Suppressor macrophage treated with lipopolysaccharide for 1 hour (primary cell): ENCODE measurements at places on chromosomes 16 and 17.

GRCh38 chr17:8015957-8016631 is 13.7 kb downstream of the GUCY2D start:
- peak; percentile 27 for DNase-seq

- no peak for DNase-seq
Observed at GRCh38 chr16:13242201-13242600, 340.8 kb downstream of the SHISA9 start.

DNA sequence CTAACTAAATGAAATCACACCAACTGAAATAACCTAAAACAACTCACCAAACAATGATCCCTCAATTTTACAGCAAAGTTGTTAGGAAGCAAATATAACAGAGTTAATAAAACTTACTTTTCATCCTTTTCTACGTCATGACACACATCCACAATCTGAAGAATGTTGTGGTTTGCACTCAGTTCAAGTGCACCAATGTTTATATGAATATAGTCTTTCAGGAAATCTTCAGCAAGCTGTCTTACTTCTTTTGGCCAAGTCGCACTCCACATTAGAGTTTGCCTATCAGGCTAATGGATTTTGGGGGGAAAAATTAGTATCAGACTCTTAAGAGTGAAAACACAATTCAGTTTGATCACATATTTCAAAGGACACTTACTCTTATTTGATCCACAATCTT is 3.3 kb downstream of the DDX5 start:
- DNase-seq, result no peak

DNA sequence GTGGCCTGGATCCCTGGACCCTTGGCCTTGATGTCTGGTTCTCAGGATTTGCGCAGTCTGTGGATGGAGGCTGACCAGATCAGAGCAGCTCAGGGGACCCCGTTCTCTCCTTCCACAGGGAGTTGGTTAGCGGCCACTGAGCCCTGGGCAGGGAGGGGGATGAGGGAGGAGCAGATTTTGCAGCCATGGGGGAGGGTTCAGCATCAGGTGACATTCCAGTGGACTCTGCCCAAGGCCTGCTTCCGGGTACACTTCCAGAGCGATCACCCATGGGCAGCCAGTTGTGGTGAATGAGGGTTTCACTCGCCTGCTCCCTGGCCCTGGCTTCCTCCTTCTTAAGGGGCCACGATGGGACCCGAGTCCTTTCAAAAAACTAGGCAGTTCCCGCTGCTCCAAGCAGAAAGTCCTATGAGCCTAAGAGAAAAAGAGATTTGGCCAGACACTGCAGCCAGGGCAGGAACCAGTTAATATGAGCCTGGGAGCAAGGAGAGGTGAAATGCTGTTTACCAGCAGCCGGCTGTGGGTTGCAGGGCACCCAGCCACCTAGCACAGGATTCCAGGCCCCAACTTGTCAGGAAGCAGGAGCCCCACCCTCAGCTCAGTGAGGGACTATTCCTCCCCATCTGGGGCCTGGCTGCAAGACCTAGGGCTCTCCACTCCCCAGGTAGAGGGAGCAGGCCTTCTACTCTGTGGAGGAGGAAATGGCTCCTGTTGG is 4.7 kb upstream of the GPRC5C start:
- DNase-seq, result no peak

GRCh38 chr16:82062645-82063058 is 27.6 kb downstream of the HSD17B2 start:
- no peak for DNase-seq

GRCh38 chr17:2034157-2034556 is 4.2 kb downstream of the DPH1 start:
- DNase-seq, result no peak

DNA sequence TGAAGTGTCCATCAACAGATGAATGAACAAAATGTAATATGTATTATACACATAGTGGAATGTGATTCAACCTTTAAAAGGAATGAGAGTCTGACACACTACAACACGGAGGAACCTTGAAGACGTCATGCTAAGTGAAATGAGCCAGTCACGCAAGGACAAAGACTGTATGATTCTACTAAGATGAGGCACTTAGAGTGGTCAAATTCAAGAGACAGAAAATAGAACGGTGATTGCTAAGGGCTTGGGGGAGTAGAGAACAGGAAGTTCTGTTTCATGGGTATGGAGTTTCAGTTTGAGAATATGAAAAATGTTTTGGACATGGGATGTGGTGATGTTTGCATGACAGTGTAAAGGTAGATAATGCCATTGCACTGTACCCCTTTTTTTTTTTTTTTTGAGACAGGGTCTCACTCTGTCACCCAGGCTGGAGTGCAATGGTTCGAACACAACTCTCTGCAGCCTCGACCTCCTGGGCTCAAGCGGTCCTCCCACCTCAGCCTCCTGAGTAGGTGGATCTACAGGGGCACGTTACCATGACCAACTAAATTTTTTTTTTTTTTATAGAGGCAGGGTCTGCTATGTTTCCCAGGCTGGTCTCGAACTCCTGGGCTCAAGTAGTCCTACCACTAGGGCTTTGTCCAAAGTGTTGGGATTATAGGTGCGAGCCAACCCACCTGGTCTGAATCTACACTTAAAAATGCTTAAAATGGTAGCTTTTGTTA is 2.9 kb upstream of the CCDC102A start:
- peak; percentile 78 for DNase-seq

DNA sequence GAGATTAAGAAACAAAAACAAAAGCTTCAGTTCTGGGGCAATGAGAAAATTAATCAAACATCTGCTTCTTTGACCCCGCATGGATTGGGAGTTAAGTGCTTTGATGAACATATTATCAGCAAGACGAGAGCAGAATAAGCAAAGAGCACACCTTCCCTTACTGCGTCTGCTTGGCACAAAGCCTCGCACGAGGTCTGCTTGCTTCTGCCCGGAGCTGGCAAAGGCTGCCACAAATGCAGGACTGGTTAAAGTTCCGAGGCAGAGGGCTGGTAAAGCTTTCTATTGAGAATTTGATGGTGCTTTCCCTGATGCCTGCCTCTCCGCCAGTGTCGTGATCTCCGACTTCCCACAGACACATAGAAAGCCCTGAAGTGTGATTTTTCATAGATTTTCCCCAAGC is 17.0 kb downstream of the VAT1L start:
- DNase-seq, result no peak

- no peak for DNase-seq
Observed at GRCh38 chr16:15777533-15778203, 79.2 kb downstream of the MYH11 start.

- no peak for DNase-seq
Observed at GRCh38 chr17:82657926-82658325, 9.7 kb upstream of the WDR45B start.

- peak; percentile 84 for DNase-seq
Observed at GRCh38 chr17:70407506-70407905, 238.2 kb downstream of the KCNJ2 start.

DNA sequence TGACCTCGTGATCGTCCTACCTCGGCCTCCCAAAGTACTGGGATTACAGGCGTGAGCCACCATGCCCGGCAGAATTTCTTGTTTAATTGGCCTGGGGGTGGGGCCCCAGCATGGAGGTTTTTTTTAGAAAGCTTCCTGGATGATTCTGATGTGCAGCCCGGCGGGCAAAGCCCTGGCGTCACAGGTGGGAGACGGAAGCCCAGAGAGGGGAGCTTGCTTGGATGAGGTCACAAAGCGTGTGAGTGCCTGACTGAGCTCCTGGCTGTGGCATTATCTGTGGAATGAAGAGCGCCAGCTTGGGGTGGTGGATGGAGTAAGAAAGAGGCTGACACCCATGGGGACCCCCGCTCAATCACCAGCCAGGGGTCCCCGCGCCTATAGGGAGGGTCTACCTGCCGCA is 4.1 kb downstream of the VASN start:
- DNase-seq, result no peak

DNA sequence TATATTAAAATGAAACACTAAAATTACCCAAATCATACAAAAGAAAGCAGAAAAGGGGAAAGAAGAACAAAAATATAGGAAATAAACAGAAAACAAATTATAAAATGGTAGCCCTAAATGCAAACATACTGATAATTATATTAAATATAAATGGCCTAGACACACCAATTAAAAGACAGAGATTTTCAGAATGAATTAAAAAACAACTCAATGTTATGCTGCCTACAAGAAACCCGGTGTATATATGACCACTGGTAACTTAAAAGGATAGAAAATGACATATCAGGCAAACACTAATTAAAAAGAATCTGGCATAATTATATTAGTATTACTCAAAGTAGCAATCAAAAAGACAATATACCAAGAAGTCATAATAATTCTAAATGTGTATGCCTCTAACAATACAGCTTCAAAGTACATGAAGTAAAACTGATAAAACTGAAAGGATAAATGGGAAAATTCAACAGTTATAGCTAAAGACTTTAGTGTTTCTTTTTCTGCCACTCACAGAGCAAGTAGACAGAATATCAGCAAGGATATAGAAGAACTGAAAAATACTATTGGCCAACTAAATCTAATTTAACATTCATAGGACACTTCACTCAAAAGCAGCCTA is 7.5 kb upstream of the FAM20A start:
- DNase-seq, result no peak

GRCh38 chr17:30956764-30957374 is 14.0 kb upstream of the RNF135 start:
- DNase-seq, result no peak

- DNase-seq, result no peak
Observed at GRCh38 chr17:35256629-35257028, 13.8 kb downstream of the SLFN5 start.

DNA sequence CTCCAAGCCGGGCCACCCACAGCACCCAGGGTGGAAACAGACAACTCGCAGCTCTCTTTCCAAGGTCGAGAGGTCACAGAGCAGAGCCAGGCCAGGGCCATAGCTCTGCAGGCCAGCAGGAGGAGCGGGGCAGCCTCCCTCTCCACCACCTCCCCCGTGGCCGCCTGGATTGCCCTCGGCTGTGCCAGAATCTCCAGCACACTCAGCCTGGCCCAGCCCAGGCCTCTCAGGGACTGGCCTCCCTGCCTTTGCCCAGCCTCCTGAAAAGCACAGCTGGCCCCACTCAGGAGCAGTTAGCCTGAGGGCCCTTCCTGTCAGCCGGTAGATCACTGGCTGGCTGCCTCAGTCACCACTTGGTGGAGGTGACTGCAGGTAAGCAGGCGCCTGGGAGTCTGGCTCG is 85.8 kb upstream of the SEC14L1 start:
- DNase-seq, result no peak

- no peak for DNase-seq
Observed at GRCh38 chr17:42284566-42284965, 3.7 kb upstream of the STAT5A start.

GRCh38 chr17:74009056-74009625 is 194.3 kb upstream of the RPL38 start:
- DNase-seq, result no peak

- no peak for DNase-seq
Observed at GRCh38 chr17:61155590-61156237, 243.9 kb upstream of the TBX2 start.

DNA sequence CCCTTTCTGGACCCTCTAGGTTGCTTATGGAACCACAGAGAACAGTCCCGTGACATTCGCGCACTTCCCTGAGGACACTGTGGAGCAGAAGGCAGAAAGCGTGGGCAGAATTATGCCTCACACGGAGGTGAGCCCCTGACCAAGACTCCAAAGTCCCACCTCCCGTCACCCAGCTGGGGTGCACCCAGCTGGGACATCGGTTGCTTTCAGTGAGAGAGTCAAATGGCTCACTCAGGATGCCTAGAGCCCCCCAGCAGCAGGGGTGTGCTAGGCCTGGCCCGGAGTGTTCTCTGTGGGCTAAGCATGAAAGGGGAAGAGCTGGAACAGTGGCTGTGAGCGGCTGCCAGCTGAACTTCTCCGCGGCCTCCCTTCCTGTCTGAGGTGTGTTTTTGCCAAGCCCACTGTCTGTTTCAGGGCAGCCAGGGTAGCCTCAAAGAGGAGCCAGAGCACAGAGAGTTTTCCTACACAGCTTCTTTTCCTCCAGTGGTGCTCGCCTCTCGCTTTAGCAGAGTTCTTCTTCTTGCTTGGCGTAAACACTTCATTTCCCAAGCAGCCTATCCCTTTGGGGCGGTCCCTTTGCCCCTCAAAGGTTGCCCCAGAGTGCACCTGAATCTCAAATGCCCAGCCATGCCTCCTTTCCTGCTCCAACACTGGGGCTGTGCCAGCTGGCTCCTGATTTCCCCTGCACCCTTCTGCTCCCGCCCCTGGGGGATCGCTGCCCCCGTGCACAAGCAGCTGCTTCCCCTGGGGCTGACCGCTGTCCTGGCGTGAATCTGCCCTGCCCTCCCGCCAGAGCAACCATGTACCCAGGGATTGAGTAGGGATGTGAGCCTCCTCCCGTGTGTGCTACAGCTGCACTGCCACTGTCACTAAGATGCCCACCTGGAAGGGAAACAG is 2.6 kb upstream of the CHAD start:
- no peak for DNase-seq

- no peak for DNase-seq
Observed at GRCh38 chr17:59388069-59388556, 56.7 kb downstream of the YPEL2 start.

DNA sequence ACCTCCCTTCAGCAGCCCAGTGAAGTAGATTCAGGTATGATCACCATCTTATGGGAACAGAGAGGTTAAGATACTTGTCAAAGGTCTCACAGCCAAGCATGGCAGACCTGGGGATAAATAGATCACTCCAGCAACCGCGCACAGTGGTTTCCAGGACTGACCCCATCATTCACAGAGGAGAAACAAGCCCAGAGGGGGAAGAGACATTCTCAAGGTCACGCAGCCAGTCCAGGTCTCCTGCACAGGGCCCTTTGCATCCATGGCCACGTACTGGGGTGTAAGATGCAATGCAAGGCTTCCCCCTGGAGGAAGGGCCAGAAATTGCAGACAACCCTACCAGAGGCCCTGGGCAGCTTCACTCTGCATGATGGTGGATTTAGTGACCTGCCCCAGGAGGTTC is 19.9 kb downstream of the TLE7 start:
- peak; percentile 40 for DNase-seq

- no peak for DNase-seq
Observed at GRCh38 chr17:77528516-77529327, 388.0 kb downstream of the SEC14L1 start.

- no peak for DNase-seq
Observed at GRCh38 chr16:4936181-4936990, 562 bp downstream of the PPL start.

- DNase-seq, result peak; percentile 83
Observed at GRCh38 chr17:31559584-31560501, 168.4 kb downstream of the RAB11FIP4 start.

GRCh38 chr17:79630821-79631639 is 20.2 kb upstream of the RBFOX3 start:
- no peak for DNase-seq

DNA sequence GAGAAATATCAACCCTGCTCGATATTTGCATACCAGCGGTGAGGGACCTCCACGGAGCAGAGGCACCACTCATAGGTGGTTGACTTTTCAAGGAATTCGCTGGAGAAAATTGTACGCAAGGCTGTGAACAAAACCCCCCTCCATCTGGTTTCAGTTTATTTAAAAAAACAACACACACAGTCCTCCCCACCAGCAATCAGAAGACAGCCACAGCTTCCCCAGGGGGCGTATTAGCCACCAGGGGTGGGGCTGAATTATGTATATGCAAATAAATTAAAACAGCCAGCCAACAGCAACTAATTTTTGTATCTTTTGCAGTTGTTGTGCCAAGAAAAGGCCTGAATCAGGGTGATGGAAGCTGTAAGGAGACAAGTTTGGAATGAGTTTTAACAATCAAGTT is 5.9 kb upstream of the HSD11B2 start:
- no peak for DNase-seq
